ENCODE measurements at places on chromosomes 3 and 15.

GRCh38 chr3:153961494-153961893 lies 159.7 kb upstream of the ARHGEF26 start:
- DNase-seq: no peak

- no peak for DNase-seq
These were observed 60.1 kb upstream of the ZNF148 start for GRCh38 chr3:125435231-125435630.

GRCh38 chr3:143847787-143848631 lies at the start of gene SLC9A9:
SLC9A9 (minus strand) TSS chr3:143848468; CDS start chr3:143848322, 146 bp downstream.
- peak; percentile 46 for DNase-seq

- DNase-seq: no peak
These were observed 15.0 kb downstream of the RYK start for GRCh38 chr3:134235577-134236076.

GRCh38 chr3:138950701-138951100 lies 3.7 kb downstream of the FOXL2NB start:
- no peak for DNase-seq

GRCh38 chr3:17942856-17943255 lies 200.4 kb upstream of the TBC1D5 start:
- DNase-seq: no peak

GRCh38 chr3:112425858-112426750 lies 73.2 kb downstream of the BTLA start:
- no peak for DNase-seq

DNA sequence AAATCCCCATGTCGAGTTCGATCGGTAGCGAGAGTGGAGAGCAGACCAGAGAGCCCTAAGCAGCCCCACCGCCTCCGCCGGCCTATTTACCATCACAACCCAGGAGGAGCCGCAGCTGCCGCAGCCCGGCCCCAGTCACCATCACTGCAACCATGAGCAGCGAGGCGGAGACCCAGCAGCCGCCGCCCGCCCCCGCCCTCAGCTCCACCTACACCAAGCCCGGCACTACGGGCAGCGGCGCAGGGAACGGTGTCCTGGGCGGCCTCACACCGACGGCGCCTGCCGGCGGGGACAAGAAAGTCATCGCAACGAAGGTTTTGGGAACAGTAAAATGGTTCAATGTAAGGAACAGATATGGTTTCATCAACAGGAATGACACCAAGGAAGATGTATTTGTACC lies 89.5 kb upstream of the TPM1 start:
- peak; percentile 40 for DNase-seq

- no peak for DNase-seq
These were observed 57.4 kb upstream of the TRAK1 start for GRCh38 chr3:42033741-42034140.

GRCh38 chr3:9388562-9389272 lies 8.7 kb upstream of the SETD5 start:
- no peak for DNase-seq

- no peak for DNase-seq
These were observed 24.3 kb downstream of the NFKBIZ start for GRCh38 chr3:101873619-101874018.

DNA sequence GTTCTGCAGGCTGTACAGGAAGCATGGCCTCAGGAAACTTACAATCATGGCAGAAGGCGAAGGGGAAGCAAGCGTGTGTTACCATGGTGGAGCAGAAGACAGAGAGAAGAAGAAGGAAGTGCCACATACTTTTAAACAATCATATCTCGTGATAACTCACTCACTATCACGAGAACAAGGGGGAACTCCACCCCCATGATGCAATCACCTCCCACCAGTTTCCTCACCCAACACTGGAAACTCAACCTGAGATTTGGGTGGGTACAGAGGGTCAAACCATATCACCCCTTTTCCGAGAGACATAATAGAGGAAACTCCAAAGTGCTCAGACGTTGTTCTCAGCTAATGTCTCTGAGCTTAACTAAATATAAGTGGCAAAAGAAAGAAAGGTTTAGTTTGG lies 186.3 kb upstream of the MME start:
- DNase-seq: no peak

- peak; percentile 58 for DNase-seq
These were observed 682 bp downstream of the ITPKA start for GRCh38 chr15:41494190-41494921.

- DNase-seq: no peak
These were observed 14.5 kb upstream of the CFAP20DC start for GRCh38 chr3:59064276-59064675.

All from retina (tissue), 1 donor.